Activated T-cell treated with anti-CD3 and anti-CD28 coated beads, Interleukin-2, amount 50 U/mL, for 4 hours (primary cell): ENCODE measurements at places on chromosomes 7 and 10. TPM values are rescaled to one million over a fixed set of nuclear protein-coding genes. Genes with fewer than 3 reads are reported as not detected.

Gene CHRM2
- 0.22 TPM for total RNA-seq

DNA sequence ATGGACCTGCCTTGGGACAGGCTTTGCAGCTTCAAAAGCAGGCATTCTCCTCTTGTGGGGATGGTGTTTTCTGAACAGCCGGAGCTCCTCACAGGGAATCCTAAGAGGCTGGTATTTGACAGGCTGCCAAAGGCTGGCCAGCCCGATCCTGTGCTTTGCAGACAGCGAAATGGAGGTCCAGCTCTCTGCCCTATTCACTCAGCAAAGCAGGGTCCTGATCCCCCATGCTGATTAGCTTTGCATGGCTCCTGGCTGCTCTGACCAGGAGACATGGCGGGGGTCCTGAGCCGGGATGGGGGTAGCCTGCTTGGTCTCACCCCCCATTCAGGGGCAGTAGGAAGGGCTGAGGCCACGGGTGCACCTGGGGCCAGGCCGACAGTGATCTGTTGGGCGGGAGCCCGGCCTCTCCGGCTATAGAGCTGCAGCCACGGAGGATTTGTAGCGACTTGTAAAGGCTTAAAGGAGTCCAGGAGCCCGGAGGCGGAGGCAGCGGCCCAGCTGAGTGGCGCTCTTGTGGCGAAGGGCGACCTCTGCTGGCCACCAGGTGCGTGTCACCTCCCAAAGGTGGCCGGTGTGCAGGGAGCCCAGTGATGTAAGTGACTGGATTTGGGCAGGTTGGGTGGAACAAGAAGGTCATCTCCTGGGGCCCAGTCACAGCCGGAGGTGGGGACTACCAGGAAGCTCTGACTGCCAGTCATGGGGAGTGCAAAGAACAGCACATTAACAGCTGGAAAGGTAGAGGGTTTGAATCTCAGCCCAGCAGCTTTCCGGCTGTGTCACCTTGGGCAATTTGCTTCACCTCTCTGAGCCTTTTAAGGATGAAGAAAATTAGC lies 126.5 kb downstream of the ZMIZ1 start:
- peak; percentile 72 for DNase-seq

Gene CCL24
- not detected for total RNA-seq

DNA sequence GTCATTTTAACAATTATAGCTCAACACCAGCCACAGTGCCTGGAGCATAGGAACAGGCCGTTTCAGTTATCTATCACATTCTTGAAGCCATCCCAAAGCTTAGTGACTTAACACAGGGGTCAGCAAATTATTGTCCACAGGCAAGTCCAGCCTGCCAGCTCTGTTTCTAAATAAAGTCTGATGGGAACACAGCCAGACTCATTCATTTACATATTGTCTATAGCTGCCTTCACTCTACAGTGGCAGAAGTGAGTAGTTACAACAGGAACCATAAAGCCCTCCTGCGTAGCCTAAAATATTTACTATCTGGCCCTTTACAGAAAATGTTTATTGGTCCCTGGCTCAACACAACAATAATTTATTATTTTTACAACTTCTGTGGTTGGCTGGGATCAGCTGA lies 407.5 kb upstream of the AUTS2 start:
- DNase-seq: no peak

- no peak for DNase-seq
These were observed 63.4 kb downstream of the VTI1A start for GRCh38 chr10:112510384-112510783.
